ENCODE measurements at places on chromosomes 16 and 17. TPM values are rescaled to one million over a fixed set of nuclear protein-coding genes. Genes with fewer than 3 reads are reported as not detected.

- H3K27ac ChIP-seq: no peak overlapping the region
- no peak for DNase-seq
- no peak overlapping the region for H3K4me3 ChIP-seq
- no peaks in the 10 kb centered on the region for H3K4me1 ChIP-seq
- H3K27me3 ChIP-seq: no peaks in the 10 kb centered on the region
These were observed 48.8 kb downstream of the NLRC5 start for GRCh38 chr16:57038166-57038565.

DNA sequence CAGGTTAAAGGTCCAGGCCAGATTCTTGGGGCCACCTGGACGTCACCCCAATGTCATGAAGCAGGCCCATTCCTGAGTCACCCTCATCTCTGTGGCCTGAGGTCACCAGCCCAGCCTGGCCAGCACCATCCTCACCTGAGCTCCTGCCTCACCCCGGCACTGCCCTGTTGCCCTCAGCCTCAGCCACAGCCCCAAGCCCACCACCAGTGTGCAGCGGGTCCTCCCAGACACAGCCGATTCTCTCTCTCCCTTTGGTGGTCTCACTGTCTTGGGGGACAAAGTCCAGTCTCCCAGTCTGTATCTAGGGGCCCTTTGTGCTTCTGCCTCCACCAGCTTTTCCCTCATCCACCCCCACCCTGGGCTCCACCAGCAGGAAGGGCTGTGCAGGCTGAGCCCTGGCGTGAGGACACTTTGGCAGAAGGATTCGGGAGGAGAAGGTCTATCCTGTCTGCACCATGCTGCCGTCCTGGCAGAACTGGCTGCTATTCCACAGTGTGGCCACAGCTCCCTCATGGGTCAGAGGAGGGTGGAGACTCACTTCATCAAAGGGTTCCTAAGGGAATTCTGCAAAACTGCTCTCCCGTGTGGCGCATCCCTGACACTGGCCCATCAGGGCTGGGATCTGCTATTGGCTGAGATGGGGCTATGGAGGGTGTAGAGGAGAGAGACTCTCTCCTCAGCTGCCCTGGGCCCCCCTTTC, 64.3 kb downstream of the PRMT7 start:
- no peaks in the 10 kb centered on the region for H3K27me3 ChIP-seq
- no peak for DNase-seq
- H3K27ac ChIP-seq: no peak overlapping the region
- no peaks in the 10 kb centered on the region for H3K4me1 ChIP-seq

GRCh38 chr17:81489012-81489997, 23.3 kb downstream of the ACTG1 start:
- no peak overlapping the region for H3K27ac ChIP-seq
- DNase-seq: peak; percentile 78
- H3K27me3 ChIP-seq: no peaks in the 10 kb centered on the region
- no peak overlapping the region for H3K4me3 ChIP-seq
- no peaks in the 10 kb centered on the region for H3K4me1 ChIP-seq
- H3K36me3 ChIP-seq: no peaks in the 10 kb centered on the region

GRCh38 chr17:50779747-50780353, 12.5 kb upstream of the ANKRD40CL start:
- no peak overlapping the region for H3K27ac ChIP-seq
- H3K4me3 ChIP-seq: no peak overlapping the region
- H3K4me1 ChIP-seq: no peaks in the 10 kb centered on the region
- H3K27me3 ChIP-seq: no peaks in the 10 kb centered on the region
- no peak for DNase-seq

ODAD4 gene
- total RNA-seq: 0.81 TPM

PLA2G10 gene
- total RNA-seq: not detected

Measured in aorta (tissue), 5 donors.